CD4-positive, alpha-beta T cell treated with Interleukin-17A for 4 hours (primary cell): ENCODE measurements at places on chromosomes 4 and X.

DNA sequence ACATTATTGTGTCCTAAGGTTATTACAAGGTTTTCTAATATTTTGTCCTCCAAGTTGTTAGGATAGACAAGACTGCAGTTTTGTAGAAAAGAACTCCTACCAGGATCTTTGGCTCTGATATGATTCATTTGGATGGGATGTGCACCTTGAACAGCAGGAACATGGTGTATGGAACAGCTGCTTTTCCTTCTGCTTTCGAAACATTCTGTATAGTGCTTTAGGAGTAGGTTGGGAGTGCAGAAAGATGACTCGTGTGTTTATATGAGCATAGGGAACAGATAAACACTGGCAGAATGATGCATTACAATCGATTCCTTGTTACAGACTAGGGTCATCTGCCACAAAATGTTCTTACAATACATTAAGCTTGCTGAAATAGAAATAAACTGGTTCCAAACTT is 790.1 kb downstream of the DMD start:
- DNase-seq: no peak

- no peak for DNase-seq
Measured at GRCh38 chr4:180058691-180059215, 2184.4 kb upstream of the TENM3 start.

DNA sequence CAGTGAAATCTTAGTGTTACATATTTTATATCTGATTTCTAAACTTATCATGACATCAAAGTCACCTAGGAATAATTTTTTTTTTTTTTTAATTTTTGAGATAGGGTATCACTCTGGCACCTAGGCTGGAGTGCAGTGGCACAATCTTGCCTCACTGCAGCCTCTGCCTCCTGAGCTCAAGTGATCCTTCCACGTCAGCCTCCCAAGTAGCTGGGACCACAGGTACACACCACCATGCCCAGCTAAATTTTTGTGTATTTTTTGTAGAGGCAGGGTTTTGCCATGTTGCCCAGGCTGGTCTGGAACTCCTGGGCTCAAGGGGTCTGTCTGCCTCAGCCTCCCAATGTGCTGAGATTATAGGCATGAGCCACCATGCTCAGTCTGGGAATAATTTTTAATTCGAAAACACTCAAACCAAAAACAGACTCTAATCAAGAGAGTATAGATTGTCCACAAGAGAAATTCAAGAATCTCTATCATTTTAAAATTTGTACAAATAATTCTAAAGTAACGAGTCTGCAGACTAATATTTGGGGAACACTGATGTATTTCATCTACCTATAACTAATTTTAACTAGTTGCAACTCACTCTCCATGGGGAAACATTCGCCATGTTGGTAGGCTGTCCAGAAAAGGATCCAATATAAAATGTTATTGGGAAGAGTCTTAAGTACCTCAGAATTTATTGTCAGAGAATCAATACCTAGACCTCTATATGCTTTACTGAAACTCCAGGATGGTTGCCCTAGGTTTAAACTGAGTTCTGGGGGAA is 3.4 kb downstream of the SLC7A11 start:
- no peak for DNase-seq

DNA sequence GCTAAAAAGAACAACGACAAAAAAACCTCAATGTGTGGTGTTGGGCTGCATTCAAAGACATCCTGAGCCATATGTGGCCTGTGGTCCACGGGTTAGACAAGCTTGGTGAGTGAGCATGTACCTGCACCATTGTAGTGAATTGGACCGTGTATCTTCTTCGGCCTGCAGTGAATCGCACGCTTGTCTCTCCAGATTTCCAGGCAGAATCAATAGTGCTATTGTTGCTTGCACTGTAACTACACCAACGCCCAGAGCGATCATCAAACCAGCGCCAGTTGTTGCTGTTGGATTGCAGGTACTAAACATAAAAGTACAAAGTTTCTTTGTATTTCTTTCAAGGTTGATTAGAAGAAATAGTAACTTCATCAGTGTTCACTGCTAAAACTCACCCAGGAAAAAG is 101.6 kb downstream of the HUWE1 start:
- no peak for DNase-seq

DNA sequence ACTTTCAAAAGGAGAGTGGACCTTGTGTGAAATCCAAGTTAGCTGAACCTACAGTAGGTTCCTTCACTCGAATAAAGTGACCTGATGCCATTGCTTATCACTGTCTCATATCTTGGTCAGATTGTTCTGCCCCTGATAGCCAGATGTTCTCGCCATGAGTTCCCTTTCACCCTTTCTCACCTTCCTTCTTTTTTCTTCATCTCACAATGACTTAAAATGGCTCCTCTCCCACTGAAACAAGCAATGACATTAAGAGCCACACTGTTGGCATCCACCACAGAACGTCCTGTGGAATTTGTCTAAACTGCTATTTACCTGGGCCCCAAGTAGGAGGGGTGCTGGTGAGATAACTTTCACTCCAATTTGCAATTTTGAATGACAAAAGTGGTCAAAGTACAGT is 227.6 kb upstream of the PPP1R2C start:
- no peak for DNase-seq

GRCh38 chr4:60923075-60923474 is 277.1 kb upstream of the ADGRL3 start:
- no peak for DNase-seq

GRCh38 chrX:15269618-15270521 is at the start of gene ASB9:
Gene ASB9 (minus strand): TSS chrX:15270083. CDS start chrX:15269874, 209 bp downstream.
- peak; percentile 31 for DNase-seq

DNA sequence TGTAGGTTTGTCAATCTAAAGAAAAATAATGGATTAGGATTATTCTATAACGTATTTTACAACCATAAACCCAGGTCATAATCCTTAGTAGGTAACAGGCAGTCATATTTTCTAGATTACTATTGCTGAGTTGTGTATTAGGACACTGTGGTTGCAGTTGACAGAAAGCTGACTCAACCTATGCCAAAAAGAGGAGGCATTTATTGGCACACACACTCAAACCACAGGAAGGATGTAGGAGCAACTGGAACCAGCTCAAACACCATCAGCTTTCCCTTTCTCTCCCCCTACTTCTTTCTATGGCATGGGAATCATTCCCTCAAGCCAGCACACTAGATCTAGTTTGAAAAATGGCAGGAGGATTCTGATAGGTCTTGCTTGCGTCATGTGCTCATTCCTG is 136.4 kb upstream of the FAM9C start:
- DNase-seq: no peak

- no peak for DNase-seq
Measured at GRCh38 chr4:153824501-153824900, 35.6 kb upstream of the SFRP2 start.

- no peak for DNase-seq
Measured at GRCh38 chr4:173121076-173121561, 47.5 kb upstream of the GALNT7 start.

GRCh38 chrX:69093960-69094871 is 71.0 kb downstream of the PJA1 start:
- DNase-seq: peak; percentile 36

DNA sequence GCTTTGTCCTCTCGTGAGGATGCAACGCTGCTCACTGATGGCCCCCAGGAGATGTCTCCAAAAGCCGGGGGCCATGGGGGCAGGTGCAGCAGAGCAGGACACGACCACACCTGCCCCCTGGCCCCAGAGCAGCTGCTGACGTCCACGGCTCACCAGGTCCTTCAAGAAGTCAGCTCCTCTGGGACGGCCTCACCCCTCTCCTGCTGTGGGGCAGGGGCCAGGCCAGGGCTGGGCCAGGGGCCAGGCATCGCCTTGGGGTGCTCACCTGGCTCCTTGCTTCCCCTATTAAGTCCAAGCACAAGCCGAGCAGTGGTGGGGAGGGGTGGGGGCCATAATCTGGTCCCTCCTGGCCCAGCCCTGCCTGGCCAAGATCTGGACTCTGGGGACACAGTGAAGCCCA is 28.6 kb upstream of the MXD4 start:
- DNase-seq: no peak

- no peak for DNase-seq
Measured at GRCh38 chr4:67680581-67681222, 20.3 kb downstream of the UBA6 start.

DNA sequence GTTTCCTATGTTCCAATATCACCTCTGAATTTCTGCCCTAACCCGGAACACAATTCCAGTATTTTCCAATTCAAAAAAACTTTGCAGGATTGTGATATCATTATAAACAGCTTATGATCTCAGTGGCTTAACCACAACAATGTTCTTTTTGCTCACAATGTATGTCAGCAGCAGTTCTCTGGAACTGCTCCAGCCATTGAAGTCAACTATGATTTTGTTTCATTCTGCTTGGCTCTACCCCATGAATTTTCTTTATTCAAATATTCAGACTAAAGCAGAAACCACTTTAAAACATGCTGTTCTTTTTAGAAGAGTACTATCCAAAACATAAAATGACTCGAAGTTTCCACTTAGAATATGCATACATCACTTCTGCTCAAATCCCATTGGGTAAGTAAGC is 1611.1 kb downstream of the ARAP2 start:
- DNase-seq: no peak

DNA sequence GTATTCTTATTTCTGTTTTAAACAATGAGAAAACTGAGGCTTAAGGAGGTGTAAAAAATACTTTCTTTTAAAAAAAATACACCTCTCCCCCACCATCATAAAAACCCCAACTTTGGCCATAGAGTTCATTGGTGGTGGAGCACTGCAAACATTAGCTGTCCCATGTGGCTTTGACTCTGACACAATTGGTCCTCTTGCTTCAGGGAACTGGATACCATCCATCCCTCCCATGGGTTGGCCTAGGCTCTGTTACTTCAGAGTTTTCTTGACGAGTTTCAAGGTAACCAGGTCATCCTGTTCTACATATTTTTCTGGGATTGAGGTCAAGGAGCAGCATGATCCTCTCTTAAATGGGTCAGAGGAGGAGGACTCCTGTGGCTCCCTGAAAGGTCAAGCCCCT is 50.5 kb downstream of the TMEM164 start:
- no peak for DNase-seq

GRCh38 chr4:2482693-2483092 is 13.8 kb downstream of the RNF4 start:
- peak; percentile 10 for DNase-seq

DNA sequence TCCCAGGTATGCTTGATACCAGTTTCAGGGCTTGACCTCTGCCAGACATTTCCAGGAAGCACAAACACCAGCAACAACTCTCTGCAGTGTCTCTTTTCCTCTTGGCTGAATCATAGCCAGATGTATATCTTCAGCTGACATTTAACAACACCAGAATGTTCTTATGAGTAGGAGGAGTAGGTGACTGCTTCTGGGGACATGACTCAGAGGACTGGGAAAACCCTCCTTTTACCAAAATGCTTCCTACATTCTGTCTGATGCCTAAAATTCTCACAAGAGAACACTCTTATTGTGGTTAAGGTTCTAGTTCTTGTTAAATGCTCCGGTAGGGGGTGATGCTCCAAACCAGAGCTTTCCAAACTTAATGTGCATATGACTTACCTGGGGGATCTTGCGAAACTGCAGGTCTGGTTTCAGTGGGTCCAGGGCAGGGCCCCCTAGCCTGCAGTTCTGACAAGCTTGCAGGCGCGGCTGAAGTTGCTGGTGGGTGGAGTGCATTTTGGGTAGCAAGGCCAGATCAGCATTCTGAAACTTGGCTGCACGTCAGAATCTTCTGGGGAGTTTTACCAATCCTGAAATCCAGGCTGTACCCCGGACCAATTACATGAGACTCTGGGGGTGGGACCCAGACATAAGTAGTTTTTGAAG is 329.3 kb upstream of the RPS6KA3 start:
- DNase-seq: no peak

GRCh38 chrX:51461053-51462044 is 35.0 kb downstream of the NUDT11 start:
- peak; percentile 45 for DNase-seq

DNA sequence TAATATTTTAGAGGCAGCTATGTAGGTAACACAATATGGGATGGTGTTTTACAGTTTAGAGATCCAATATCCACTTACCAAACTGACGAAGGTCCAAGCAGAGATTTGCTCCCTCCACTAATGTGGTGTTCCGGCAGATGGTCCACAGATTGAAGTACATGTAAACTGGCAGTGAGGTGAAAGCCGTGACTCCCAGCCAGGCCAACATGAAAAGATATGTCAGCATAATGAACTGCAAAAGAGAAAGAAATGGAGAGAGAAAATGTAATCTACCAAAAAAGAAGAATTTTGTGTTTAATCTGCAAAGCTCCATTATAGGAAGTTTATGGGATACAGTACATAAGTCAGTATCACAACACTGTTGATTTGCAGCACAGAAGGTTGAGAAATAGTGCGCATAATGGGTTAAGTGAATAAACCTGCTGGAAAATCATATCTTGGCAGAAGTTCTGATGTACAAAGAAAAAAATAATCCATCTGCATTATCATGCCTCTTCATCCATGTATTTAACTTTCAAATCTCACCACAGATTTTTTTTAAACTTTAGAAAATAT is 160.2 kb downstream of the GPM6A start:
- no peak for DNase-seq

DNA sequence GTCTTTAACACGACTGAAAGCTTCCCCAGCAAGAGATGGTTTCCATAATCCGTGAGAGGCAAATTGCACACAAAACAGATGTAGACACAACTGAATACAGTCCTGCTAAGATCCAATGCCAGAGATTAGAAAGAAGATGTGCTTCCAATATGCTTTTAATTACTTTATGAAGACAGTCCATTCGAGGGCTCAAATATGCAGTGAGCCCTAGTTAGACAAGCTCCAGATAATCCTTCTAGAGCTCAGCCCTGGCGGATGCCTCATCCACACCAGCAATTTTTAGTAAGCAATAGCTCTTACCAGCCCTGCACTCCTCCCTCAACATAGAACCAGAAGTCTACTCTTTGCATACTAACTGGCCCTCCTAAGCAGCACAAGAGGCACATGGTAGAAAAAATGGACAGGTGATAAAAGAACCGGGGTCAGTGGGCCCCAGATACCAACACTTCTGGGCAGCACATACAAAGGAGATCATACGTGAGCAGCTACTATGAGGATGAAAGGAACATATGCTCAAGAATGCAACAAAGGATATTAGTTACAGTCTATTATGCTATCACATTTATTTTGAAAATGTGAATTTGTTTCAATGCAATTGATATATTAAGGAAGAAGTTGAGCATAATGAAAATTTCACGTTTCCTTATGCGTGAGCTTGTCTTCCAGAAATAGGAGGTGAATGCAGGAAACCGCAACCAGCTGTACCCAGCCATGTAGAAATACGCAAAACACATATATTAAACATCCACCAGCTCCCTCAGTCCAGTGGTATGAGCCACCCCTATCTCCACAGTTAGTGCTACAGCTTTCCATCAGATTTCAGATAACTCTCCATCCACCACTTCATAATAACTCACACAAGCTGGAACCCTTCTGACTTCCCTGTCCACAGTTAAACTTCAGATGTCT is 34.3 kb downstream of the GPC4 start:
- DNase-seq: no peak

DNA sequence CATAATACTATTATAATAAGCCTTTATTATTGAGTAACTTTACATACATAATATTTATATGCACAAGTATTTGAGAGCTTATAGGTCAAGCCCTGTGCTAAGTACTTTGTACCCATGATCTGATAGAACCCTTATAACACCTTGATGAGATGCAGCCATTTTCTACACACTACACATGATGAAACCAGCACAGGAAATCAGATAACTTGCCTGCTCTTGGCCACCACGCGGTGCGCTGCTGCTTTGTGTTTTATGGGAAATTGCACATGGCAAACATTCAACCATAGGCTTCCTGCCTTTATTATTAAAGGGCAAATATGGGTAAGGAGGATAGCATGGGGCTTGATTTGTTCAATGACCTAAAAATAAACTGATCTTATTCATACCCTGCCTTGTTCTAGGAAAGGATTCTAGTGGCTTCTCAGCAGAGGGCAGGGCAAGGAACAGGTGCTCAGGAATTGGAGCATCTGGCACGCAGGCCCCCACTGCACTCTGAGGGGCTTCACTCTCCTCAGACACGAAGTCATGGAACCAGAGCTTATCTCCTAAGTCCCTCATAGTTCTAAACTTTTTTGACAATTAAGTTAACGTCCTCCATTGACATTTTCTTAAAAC is 31.6 kb upstream of the NAP1L5 start:
- no peak for DNase-seq
